ENCODE measurements at places on chromosomes 1 and 21. TPM values are rescaled to one million over a fixed set of nuclear protein-coding genes. Genes with fewer than 3 reads are reported as not detected.

- H3K4me1 ChIP-seq: no peaks in the 10 kb centered on the region
- peaks cover 8% of the 10 kb centered on the region for H3K27me3 ChIP-seq
- no peaks in the 10 kb centered on the region for H3K36me3 ChIP-seq
- no peak overlapping the region for H3K4me3 ChIP-seq
- no peak for DNase-seq
These were observed 71.9 kb downstream of the LRRN2 start for GRCh38 chr1:204613636-204614035.

DNA sequence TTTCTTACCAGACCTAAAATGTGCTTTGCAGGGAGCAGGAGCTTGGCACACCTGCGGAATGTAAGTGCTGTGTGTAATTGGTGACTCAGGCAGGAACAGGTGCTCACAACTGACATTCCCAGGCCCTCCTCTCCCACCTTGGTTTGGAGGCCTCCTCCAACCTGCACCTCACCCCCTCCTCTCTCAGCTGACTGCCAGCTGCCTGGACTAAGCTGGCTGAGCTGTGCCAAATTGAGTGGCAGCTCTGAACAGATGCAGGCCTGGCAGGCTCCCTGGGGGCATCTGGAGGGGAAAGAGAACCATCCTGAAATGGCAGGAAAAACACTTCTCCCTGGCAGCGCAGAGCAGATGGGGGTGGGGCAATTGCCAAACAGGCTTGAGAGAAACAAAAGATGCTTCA is 91.7 kb upstream of the PGBD5 start:
- no peaks in the 10 kb centered on the region for H3K27me3 ChIP-seq
- no peak overlapping the region for H3K27ac ChIP-seq
- no peak overlapping the region for H3K4me3 ChIP-seq
- no peaks in the 10 kb centered on the region for H3K36me3 ChIP-seq

The MROH9 gene
- total RNA-seq: not detected

The AMPD1 gene
- total RNA-seq: not detected

The CNR2 gene
- total RNA-seq: not detected
